ENCODE measurements at places on chromosomes 1 and 21.

GRCh38 chr21:46561445-46562090 lies 43.3 kb downstream of the S100B start:
- DNase-seq = no peak

DNA sequence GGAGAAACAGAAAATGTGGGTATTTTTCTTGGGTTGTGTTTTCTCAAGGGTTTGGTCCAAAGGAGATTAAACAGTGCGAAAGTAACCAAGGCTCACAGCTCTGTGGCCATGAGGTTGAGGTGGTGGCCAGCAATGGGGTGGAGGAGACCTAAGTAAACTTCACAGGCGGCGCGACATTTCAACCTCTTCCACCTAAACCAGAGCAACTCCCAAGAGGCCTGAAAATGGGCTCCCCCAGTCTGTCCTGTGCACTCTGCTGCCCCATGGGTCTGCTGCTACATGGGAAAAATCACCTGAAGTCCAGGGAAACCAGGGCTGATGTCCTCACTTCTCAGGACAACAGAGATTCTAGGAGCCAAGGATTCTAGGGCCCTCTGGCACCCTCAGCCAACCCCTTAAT lies 12.4 kb downstream of the CELF3 start:
- no peak for DNase-seq

DNA sequence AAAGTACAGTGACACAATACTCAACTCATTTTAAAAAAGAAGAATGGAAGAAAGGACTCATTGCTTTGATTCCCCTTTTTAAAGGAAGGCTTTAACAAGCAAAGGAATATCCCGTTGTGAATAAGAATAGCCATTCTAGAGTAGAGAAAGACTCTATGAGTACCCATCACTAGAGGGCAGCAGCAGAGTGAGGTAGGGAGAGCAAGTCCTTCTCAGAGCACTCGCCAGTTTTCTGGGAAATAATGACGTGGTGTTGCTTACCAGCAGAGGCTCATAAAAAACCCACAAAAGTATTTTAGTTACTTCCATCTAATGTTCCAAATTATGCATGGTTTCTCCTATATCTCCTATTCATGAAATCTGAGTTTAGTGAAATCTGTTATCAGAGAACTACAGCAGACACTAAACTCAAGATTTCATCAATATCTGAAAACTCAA lies 74.6 kb downstream of the USP24 start:
- peak; percentile 42 for DNase-seq

DNA sequence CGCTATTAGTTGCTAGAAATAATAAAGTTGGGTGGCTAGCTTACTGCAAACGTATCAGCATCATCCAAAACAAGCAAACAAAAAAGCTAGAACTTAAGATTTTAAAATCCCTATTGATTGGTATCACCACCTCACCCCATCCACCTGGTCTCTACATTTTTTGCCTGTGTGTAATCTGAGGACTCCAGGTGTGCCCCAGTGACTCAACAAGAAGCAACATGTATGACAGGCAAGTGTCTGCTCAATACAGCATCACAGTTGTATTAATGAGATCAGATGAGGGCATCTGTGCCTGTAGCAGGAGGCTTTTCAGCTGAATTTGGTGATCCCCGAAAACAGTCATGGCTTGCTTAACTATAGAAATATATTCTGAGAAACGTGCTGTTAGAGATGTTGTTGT lies 14.6 kb upstream of the PAPPA2 start:
- no peak for DNase-seq

- peak; percentile 5 for DNase-seq
Observed at GRCh38 chr1:228794810-228795209, 59.5 kb downstream of the RHOU start.

DNA sequence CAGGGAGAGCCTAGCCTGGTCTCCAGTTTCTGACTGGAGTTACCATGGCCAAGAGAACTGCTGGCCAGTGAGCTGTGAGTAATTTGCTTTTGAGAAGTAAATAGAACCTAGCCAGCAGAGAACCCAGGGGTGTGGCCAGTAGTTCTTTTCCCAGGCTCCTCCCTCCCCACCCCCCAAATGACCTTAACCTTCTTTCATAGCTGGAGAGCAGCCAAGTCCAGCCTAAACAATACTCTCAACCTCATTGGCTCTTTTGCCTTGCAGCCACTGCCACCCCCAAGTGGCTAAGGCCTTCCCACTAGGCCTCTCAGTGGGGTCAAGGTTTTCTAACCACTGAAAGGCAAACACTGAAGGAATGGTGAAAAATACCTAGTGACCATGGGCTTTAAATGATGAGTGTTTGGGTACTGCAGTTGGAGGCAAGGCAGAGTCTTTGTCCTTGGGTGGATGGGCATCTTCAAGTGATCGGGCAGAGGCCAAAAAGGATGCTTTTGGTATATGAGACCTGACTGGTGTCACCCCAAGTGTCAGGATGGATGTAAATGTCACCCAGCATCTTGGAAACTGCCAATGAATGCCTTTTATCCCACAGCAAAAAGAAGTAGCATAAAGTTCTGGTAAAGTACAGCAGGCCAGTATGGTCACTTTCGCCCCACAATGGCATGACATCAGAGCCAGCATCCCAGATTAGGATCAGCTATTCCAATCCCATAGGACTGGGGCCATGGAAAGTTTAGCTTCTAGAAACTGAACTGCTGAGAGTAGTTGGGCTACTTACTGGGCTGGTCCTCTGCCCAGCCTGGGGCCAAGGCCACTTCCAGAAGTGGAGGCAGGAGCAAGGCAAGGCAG lies 3.5 kb upstream of the PIGV start:
- no peak for DNase-seq

Measured in stimulated activated CD4-positive, alpha-beta T cell treated with anti-CD3 and anti-CD28 coated beads, Interleukin-15, amount 100 ng/mL, for 1 hour (primary cell).